ENCODE measurements at places on chromosomes 2 and 18.

- DNase-seq, result no peak
Observed at GRCh38 chr2:15298770-15299169, 262.4 kb downstream of the NBAS start.

GRCh38 chr18:53796040-53796729 lies 428.3 kb downstream of the MBD2 start:
- DNase-seq, result peak; percentile 70

GRCh38 chr2:179592167-179592936 lies 269.1 kb downstream of the ZNF385B start:
- DNase-seq, result peak; percentile 55

DNA sequence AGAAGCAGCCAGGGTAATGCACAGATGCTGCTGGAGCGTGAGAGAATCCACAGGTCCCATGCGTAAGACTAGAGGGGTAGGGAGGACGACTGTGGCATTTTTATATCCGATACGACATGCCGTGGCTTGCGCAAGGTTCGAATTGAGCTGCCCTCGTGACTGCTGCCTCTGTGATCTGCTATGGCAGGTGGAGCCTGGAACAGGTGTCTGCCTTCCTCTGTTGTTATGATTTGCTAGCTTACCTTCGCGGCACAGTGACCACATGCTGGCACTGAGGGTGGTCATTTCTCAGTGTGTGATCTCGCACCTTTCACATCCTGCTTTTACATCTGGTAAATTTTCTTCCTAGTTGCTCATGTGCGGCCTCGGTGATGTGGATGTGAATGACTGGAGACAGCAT lies 240.2 kb downstream of the ALPK2 start:
- no peak for DNase-seq

GRCh38 chr18:623761-624620 lies 27.2 kb downstream of the CLUL1 start:
- peak; percentile 58 for DNase-seq

DNA sequence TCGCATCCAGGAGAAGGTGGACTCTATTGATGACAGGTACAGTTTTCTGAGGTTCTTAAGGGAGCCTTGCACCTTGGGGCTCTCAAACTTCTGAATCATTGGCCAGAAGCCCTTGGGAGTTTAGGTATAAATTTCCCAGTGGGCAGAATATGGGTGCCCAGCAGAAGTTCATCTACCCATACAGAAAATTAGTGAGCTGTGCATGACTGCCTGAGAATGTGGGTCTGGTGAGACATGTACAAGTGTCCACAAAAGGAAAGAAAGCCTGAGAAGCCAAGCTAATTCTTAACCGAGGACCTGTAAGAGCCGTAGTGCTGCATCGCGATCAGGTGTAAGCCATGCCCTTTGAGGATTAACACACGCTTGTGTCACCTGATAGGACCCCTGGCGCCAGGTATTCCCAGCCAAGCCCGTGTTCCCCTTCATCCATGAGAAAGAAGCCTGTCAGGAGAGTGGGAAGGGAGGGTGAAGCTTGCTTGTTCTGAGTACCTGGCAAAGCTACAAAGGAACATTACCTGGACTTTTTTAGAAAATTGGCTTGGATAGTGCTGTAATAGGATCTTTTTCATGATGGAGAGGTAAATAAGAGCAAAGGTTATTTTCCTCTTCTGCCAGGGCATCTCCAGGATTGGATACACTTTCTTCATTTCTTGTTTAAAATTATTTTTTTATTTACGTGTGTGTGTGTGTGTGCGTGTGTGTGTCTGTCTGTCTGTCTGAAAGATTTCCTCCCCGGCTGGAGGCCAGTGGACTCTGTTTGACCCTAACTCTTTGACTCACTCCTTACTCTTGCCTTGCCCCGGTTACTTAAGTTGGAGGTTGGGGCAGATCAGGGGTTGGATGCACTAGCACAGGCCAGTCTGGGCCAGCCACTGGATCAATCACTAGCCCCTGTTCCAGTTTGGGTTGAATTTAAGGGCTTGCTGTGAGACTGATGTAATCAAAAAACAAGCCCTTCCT lies 90.4 kb upstream of the EML6 start:
- DNase-seq, result peak; percentile 86

GRCh38 chr2:234932591-234933168 lies 19.1 kb upstream of the SH3BP4 start:
- no peak for DNase-seq

GRCh38 chr2:74426181-74426758 lies 4.7 kb downstream of the WDR54 start:
- no peak for DNase-seq

- no peak for DNase-seq
Observed at GRCh38 chr2:202541137-202541536, 93.6 kb upstream of the FAM117B start.

GRCh38 chr2:69914164-69914949 lies 552 bp upstream of the MXD1 start:
- DNase-seq, result peak; percentile 100

GRCh38 chr2:61962095-61962984 lies 56.9 kb downstream of the COMMD1 start:
- peak; percentile 3 for DNase-seq

GRCh38 chr18:44654573-44654972 lies 26.1 kb upstream of the SETBP1 start:
- DNase-seq, result peak; percentile 83

DNA sequence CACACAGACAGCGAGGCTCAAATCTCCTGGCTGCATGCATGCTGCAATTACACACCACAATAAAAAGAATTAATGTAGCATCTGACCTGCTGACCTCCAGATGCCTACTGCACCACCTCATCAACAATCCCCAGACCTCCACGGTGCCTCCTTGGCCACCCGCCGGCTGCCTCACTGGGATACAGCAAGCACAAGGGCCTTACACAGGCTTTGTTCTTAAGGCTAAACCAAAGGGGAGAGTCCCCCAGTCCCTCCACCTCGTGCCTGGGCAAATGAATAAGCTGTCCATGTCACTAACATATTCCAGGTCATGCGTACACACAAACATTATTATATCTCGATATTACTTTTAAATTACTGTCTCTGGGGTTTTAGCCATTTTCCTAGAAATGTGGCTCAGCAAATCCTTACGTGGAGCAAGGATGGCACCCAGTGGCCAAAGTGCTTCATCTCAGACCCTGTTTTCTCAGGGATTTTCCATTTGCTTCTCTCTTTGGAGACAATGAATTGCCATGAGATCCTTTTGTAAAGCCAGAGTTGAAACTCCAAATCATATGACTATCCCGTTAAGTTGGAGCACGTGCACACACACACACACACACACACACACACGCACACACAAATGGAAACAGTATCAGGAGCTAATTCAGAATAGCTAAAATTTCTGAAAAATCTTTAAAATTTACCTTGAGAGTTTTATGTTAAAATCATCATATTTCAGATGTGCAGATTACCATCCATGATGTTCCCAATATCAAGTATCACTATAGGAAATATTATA lies 313.8 kb downstream of the PDE11A start:
- peak; percentile 4 for DNase-seq
